CD4-positive, CD25-positive, alpha-beta regulatory T cell (primary cell): ENCODE measurements at places on chromosomes 5 and 9. TPM values are rescaled to one million over a fixed set of nuclear protein-coding genes. Genes with fewer than 3 reads are reported as not detected.

GRCh38 chr5:165137701-165138100, 1632.3 kb downstream of the MAT2B start:
- DNase-seq: no peak

GRCh38 chr5:174725261-174725990, 1.0 kb downstream of the MSX2 start:
- DNase-seq: no peak

GRCh38 chr5:147965715-147966114, 59.4 kb upstream of the C5orf46 start:
- no peak for DNase-seq

GRCh38 chr5:158658446-158659230, 441.1 kb downstream of the EBF1 start:
- no peak for DNase-seq

GRCh38 chr5:6950250-6950649, 237.0 kb downstream of the TENT4A start:
- no peak for DNase-seq

DNA sequence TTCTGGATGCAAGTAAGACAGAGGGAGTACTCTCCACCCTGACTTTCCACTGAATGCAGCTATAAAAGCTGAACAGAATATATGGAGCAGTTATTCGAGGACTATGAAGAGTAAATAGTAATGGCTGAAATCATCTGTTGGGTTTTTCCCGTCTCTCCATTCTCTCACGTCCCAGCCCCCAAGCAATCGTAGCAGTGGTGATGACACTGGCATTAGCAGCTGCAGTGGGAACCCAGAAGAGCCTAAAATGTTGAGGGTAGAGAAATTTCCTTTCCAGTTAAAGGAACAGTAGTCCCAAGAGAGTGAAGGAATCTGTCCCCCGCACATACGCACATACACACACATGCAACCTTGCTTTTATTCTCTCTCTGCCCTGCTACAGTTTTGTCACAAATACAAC, 33.2 kb downstream of the MED27 start:
- DNase-seq: no peak

GRCh38 chr9:132147331-132147730, 14.5 kb upstream of the NTNG2 start:
- no peak for DNase-seq

FAM221B gene
- not detected for total RNA-seq

- no peak for DNase-seq
Observed at GRCh38 chr9:137626464-137626863, 7.7 kb downstream of the EHMT1 start.

DNA sequence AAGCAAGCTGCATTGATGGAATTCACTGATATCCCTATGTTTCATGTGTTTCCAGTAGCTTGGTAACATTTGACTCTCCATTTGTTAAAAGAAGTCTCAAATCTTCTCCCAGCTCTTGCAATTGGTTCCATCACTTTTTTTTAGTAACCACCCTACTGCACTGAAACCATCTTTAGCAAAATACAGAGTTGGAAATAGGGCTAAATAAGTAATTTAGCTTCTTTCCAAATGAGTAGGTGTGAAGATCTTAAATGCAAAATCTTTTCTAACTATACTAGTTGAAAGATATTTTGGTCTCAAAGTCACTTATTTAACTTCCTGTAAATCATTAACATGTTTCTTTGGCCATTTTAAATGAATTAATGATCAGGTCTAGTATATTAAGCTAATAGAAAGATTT, 138.1 kb downstream of the DIRAS2 start:
- no peak for DNase-seq

DNA sequence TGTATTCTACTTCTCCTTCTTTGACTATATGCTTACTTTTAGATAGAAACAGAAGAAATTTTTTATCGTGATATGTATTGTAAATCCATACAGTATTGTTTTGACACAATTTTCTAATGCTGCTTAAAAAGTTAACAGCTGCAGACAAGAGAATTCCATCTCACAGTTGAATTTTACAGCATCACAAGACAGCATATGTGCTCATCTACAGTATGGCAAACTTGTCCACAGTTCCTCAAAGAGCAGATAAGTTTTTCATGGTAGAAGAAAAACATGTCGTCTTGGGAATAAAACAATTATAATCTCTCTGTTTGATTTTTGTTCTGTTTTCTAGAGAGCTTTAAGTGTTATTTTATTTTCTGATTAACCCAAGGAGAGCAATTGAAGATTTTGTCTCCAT, 438.5 kb upstream of the NUDT12 start:
- DNase-seq: no peak

DNA sequence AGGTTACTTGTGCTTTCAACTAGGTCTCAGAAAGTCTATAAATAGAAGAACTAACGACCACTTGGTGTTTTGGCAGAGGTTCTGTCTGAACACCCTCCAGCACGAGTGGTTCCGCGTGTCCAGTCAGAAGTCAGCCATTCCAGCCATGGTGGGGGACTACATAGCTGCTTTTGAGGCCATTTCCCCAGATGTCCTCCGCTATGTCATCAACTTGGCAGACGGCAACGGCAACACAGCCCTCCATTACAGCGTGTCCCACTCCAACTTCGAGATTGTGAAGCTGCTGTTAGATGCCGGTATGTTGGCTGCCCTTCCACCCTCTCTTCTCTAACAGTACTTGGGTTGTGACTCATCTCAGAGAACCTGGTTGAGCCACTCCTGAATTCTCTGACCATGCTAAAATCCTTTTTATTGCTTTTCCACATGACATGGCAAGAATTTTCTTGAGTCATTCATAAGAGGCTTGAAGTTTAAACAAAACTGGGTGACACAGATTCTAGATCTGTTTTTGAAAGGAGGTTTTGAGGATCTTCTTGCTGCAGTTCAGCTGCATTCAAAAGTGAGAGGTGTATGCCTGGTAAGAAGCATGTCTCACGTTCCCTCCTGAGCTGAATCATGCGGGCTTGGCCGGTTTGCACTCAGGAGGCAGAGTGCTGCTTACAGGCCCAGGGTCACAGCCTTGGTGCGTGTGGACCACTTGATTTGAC, 103.1 kb upstream of the DMRT1 start:
- DNase-seq: no peak

DNA sequence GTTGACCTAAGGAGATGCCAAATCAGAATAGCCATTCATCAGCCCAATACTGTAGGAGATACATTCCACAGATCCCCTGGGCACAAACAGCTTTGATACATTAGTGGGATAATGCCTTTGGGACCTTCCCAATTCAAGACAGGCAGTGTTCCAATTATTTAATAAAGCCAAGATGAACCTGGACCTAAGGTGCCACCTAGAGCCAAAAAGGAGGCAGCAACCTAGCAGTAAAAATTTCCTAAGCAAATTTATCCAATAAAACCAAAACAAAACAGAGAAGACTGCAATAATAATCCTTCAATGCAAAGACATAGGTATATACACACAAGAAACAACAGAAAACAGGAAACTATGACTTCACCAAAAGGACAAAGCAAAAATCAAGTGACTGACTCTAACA, 253.0 kb downstream of the HINT1 start:
- DNase-seq: no peak

- DNase-seq: no peak
Observed at GRCh38 chr5:179758955-179759354, 26.3 kb downstream of the MAML1 start.

DNA sequence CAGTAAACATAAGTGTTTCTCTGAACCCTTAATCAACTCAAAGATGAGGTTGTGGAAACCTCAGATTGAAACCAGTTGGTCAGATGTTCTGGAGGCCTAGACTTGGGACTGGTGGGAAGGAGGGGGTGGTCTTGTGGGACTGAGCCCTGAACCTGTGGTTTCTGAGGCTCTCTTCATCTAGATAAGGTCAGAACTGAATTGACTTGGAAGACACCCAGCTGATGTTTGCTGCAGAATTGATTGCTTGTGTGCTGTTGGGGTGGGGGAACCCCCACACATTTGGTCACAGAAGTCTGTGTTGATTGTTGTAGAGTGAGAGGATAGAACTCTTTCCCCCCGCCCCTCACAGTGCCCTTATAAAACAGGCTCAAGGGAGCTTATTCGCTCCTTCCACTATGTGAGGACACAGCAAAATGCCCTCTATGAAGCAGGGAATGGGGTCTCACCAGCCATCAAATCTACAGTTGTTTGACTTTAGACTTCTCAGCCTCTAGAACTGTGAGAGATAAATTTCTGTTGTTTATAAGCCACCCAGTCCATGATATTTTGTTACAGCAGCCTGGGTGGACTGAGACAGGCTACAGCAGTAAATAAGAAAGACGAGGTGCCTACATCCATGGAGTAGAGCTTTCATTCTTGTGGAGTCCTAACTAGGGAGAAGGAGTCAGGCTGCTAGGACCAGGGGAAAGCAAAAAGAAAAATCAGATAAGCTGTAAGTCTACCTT, 25.7 kb upstream of the UGCG start:
- peak; percentile 14 for DNase-seq

GRCh38 chr5:35230038-35230611, at the start of gene PRLR:
TSS of gene PRLR (minus strand) at chr5:35230487. CDS start at chr5:35089620, 140,867 bp downstream.
- DNase-seq: no peak

RASGEF1C gene
- not detected for total RNA-seq

ERBIN gene
- 114 TPM for total RNA-seq

ARID3C gene
- not detected for total RNA-seq

- no peak for DNase-seq
Observed at GRCh38 chr5:137402436-137403187, 96.5 kb downstream of the SPOCK1 start.

TPD52L3 gene
- total RNA-seq: not detected

GRCh38 chr9:133098871-133099270, 22.2 kb downstream of the RALGDS start:
- DNase-seq: no peak

PITX1 gene
- not detected for total RNA-seq

IL13 gene
- total RNA-seq: 0.84 TPM

- DNase-seq: no peak
Observed at GRCh38 chr5:39461007-39461682, 36.4 kb upstream of the DAB2 start.

DNA sequence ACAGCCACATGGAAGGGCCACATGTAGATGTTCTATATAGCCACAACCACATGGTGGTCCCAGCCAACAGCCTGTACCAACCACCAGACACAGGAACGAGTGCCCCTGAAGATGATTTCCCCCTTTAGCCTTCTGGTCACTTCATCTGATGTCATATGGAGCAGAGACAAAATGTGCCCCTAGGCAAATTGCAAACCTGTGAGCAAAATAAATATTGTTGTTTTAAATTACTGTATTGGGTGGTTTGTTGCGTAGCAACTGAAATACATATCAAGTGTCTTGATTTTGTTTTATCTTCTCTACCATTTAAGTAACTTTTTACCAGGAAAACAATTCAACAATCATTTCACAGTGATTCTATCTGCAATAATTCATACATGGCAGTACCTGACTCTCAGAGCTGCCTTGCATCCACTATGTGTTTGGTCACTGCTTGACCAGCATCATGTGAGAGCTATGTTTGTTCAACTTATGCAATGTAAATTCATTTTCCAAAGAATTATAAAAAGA, 142.5 kb upstream of the VLDLR start:
- no peak for DNase-seq

DNA sequence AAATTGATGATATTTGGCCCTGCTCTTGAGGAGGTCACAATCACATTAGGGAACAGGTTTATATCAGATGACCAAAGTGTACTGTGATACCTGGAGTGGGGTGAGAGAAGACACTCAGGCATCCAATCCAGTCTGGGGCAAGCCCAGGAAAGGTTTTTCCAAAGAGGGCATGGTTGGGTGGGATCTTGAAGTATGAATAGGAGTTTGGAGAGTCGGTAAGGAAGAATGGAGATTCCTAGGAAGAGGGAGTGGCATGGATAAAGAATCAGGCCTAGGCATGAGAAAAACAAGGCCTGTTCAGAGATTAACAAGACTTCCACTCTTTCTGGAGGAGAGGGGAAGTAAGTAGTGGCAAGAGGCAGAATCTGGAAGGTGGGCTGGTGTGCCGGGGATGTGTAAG, 91.1 kb downstream of the MVB12B start:
- no peak for DNase-seq

DNA sequence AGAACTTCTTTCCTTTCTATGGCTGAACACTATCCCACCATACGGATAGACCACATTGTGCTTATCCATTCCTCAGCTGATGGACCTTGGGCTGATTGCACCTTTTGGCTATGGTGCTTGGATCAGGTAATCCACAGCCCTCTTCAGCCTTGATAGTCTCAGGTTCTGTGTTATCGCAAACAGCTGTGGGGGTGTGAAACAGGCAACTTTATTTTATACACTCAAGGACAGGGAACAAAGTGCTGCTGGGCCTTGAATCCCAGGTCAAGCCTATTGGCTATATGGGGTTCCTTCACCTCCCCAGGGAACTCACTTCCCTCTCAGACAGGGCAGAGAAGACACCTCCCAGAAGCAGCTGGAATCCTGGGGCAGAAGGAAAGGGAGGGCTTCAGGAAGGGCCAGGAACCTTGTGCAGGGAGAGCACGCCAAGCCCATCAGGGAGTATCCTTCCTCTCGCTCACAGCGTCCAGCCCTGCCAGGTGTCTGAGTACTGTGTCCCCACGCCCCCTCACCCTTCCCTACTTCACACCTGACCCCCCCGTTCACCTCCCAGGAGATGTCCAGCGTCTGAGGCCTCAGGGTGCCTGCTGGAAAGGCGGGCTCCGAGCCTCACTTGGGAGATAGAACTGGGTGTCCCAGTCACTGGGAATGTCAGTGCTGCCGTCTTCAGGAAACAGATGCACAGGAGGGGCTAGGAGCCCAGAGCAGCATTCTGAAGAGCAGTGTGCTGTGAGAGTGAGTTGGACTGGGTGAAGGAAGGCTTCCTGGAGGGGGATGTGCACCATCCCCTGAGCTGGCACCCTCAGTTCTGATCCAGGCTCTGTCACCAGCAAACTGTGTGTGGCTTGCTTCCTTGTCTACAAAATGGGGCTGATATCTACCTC, 32.8 kb downstream of the AFAP1L1 start:
- DNase-seq: no peak

- no peak for DNase-seq
Observed at GRCh38 chr9:102779356-102779755, 215.8 kb upstream of the CYLC2 start.

- peak; percentile 10 for DNase-seq
Observed at GRCh38 chr9:97638666-97639065, 5.0 kb downstream of the NCBP1 start.

DNA sequence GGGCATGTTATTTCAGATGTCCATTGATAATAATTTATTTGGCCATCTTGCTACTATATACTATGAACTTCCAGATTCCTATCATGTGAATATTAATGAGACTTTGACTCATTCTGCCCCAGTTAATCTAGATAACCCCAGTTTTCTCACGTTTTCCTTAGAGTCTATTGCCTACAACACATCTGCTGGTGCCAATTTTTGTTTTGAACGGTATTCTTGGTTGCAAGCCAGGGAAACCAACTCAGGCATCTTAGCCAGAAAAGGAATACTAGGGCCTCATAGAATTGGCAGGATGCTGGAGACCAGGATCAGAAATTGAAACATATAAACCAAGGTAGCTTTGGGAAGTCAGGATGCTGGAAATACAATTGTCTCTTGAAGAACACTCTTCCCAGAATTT, 28.0 kb upstream of the NPR3 start:
- DNase-seq: no peak

- DNase-seq: no peak
Observed at GRCh38 chr5:429453-430188, 13.4 kb upstream of the EXOC3 start.

CDO1 gene
- total RNA-seq: 1.7 TPM

SLIT3 gene
- total RNA-seq: not detected

GRCh38 chr5:61999371-61999770, 306.6 kb upstream of the KIF2A start:
- no peak for DNase-seq
